Cerebellum (tissue), 4 donors: ENCODE measurements at places on chromosomes 1 and 21.
A peak's percentile ranks its signal among the peaks of the same experiment; 100 is the strongest.

GRCh38 chr1:163161841-163162240 lies 40.9 kb downstream of the RGS5 start:
- DNase-seq = no peak

GRCh38 chr1:168987330-168987729 lies 119.2 kb upstream of the ATP1B1 start:
- no peak for DNase-seq

- DNase-seq = peak; percentile 87
Measured at GRCh38 chr1:21439721-21440629, at the start of gene NBPF3. Gene NBPF3 (plus strand): TSS chr1:21440137. CDS start chr1:21445087, 4,950 bp downstream.

DNA sequence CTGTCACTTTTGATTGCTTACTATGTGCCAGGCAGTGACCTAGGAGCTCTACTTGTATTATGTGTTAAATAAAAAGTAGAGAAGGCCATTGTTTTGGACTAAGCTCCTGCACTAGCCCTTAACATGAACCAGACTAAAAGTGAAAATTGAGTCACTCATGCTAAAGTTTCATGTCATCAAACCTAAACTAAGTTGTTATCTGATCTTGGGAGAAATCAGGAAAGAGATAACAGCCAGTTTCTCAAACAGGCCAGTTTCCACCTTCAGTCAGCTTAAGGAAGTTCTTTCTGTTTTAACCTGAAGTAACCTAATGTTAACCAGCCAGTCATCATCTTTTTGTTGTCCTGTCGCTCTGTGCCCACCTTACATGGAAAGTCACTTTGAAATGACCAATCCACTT lies 102.1 kb upstream of the MARK1 start:
- DNase-seq = no peak

DNA sequence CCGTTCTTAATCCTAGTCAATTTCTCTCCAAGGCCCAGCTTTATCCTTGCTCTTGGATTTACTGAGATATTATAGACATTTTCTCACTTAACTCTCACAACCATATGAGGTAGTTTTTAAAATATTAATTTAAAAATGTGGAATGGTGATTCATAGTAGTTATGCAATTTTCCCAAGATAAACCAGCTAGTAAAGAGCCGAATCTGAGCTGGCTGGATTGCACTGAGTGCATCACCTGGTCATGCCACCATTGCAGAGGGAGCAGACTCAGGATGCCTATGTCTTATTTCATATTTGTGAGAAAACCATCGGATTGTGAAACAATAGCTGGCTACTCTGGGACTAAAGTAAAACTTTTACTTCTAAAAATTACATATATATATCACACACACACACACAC lies 494.0 kb downstream of the KCNT2 start:
- no peak for DNase-seq

GRCh38 chr1:111369645-111370044 lies 57.9 kb downstream of the OVGP1 start:
- DNase-seq = no peak

- DNase-seq = no peak
Measured at GRCh38 chr1:115089420-115090185, at the start of gene TSPAN2. Gene TSPAN2 (minus strand): TSS chr1:115089503. CDS start chr1:115089432, 71 bp downstream.

- DNase-seq = peak; percentile 58
Measured at GRCh38 chr1:46622344-46622743, 5.7 kb upstream of the MOB3C start.

- DNase-seq = no peak
Measured at GRCh38 chr1:41108696-41109275, 87.3 kb upstream of the SLFNL1 start.

DNA sequence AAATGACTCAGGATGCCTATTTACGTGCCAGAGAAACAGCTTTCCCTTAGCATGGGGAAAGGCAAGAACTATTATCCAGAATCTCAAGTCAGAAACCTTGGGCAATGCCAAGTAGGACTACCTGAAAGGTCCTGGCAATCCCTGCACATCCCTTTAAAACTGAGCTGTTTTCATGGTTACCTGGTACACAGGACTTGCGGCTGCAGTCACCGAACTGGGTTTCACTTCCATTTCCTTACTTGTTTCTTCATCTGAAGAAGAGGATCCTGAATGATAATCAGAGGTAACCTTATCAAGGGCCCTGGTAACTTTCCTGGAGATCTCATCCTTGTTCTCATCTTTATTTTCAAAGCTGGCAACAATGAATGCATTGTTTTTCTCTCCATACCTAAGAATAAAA lies 14.3 kb downstream of the BTG3 start:
- DNase-seq = no peak

DNA sequence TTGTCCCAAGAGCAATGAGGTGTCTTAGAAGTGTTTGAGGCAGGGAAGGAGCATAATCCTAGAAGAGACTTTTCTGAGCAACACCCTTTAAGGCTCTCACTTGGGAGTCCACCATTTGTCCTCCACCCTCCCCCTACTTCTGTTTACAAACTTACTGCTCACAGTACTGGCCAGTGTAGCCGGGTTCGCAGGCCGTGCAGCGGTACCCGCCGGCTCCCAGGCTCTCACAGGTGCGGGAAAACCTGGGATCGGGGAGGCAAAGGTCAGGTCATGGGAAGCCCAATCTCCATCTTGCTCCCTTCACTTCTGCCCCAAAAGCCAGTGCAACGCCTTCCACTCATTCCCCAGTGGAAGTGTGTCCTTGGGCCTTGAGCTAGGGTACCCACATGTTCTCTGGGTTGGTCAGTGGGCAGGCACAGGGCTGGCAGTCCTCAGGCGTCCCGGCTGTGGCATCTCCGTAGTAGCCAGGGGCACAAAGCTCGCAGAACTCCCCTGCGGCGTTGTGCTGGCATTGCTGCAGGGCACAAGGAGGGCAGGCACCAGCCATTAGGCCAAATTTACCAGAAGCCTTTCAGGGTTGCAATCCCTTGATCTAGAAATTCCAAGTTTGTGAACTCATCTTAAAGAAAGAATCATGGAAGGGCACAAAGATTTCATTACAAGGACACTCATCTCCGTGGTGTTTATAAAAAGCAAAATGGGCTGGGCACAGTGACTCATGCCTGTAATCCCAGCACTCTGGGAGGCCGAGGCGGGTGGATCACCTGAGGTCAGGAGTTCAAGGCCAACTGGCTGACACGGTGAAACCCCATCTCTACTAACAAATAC lies 49.8 kb downstream of the LDLRAD2 start:
- no peak for DNase-seq

GRCh38 chr1:40620150-40620549 lies 45.3 kb downstream of the RIMS3 start:
- DNase-seq = no peak
